ENCODE measurements at places on chromosomes 5 and 9.

GRCh38 chr5:68505917-68506860 lies 290.6 kb downstream of the PIK3R1 start:
- DNase-seq: no peak

DNA sequence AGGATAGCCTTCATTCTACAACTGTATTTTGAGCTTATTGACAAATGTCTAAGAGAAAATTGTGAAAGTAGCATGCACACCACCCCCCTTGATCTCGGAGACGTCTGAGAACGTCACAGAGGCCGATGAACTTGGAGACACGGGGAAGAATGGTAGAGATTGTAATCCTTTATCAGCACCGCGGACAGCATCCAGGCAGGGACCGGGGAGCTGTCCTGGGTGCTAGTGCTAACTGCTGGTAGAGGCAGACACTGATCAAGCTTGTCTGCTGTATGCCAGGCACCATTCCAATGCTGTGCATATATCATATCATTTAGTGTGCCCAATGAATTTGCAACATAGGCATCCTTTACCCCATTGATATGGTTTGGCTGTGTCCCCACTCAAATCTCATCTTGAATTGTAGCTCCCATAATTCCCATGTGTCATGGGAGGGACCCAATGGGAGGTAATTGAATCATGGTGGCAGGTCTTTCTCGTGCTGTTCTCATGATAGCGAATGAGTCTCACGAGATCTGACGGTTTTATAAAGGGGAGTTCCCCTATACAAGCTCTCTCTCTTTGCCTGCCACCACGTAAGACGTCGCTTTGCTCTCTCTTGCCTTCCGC lies 98.8 kb downstream of the LHX2 start:
- peak; percentile 31 for DNase-seq

DNA sequence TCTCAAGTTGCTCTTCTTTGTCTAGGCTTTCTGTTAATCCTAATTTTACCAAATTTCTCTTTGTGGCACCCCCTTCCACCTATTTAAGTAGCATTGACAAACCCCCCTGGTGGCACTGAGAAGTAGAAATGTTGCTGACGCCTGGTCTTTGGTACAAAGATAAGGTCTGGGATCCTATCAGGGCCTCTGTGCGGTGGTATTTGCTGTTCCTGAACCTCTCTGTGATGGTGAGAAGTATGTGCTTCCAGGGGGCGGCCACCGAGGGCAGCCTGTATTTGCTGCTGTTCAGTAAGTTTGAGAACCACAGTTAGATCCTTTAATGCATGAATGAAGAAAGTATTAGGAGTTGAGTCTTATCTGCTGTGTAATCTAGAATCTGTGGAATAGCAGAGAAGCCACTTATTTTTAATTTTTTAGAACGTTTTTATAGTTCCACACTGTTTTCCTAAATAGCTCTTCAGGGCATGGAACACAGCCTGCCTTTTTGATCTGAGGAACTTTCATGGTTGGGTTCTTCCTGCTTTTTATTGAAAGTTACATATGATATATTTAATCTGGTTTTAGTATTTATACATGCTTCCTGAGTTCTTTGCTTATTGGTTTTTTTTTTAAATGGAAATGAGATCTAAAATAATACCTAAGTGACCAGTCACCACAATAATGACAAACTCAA lies 124.2 kb downstream of the TRIO start:
- no peak for DNase-seq

DNA sequence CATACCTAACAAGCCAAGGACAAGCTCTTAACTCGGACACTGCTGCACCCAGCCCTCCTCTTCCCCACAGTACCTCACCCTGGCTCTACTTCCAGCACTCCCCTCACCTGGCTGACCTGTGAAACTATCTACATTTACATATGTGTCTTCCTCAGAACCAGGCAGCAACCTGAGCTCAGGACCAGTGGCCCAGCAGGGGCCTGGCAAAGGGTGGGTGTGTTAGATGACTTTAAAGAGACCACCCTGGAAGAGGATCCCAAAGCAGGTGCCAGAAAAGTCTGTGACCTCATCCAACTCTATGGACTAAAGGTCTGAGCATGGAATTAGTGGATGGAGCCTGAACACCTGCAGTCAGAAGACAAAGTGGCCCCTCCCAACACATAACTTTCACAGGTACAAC lies 400.9 kb downstream of the SPOCK1 start:
- no peak for DNase-seq

DNA sequence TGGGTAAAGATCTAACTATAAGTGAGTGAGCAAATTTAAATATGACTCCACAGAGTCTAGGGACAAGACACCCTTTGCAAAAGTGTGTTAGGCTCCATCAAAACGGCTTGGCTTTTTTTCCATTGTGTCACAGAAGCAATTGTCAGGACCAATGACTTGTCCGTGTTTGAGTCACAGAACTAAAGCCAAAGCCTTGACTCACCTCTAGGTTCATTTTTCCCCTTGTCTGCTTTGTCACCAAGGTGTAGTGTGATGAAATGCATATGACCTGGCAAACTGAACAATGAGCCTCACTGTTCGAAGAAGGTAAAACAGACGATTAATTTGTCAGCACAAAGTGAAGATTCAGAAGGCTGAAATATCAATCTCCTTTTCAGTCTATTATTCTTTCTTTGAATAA lies 331.0 kb downstream of the GLIS3 start:
- no peak for DNase-seq
